Fibroblast of mammary gland (primary cell): ENCODE measurements at places on chromosomes 5 and 9.

DNA sequence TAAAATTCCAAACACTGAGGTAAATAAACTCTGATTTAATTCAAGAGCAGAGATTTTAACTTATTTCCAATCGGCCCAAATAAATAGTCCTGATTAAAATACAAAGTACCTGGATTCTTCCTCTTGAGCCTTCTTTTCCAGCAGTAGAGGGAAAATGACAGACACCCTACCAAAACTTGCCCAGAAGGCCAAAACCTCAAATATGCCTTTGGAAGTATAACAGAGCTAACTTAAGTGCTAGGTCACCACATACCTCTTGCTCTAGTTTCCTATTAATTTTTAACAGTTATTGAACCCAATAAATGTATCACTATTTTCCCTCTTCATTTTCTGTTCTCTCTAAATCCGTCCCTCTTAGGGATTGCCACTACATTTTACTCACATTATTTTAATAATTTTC is 1.4 kb downstream of the BAAT start:
- no peak for DNase-seq

DNA sequence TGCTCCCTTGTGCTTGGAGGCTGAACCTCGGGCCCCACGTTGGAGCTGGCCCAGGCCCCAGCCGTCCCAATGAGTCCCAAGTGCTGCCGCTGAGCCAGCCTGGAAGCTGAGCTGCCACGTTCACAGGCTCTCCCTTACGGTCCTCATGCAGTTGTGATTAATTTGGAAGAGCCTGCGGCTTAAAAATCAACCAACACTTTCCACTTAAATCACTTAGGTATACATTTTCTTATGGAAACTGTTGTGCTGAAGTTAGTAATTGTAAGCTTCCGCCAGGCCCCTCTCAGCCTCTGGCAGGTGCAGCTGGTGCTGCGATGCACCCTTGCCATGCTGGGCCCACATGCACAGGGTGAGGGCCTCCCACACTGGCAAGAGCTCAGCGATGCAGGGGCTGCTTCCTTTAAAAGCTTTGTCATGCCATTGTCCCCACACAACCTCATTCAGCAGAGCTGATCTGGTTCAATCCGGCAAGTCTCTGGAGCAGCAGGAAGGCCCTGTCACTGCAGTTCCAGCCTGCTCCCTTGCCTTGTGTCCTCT is 61.0 kb downstream of the IPPK start:
- DNase-seq, result peak; percentile 33

GRCh38 chr5:7653046-7653445 is 197.9 kb downstream of the CFAP90 start:
- no peak for DNase-seq

- DNase-seq, result no peak
These were observed 20.5 kb upstream of the SHB start for GRCh38 chr9:38089387-38090165.

DNA sequence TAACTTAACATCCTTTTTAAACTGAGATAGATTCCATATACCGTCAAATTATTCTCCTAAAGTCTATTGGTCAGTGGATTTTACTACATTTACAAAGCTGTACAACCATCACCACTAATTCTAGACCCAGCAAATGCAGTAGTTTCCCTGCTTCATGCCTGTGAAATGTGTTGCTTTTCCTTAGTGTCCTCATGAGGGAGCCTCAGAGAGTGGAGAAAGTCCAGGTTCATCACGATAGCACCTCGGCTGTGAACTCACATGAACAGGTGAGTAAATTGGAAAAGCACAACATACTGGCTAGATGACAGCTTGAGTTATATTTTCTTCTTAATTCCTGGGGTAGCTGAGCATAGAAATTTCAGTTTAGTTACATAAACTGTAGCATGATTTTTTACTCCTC is 653.7 kb downstream of the MTRR start:
- no peak for DNase-seq

DNA sequence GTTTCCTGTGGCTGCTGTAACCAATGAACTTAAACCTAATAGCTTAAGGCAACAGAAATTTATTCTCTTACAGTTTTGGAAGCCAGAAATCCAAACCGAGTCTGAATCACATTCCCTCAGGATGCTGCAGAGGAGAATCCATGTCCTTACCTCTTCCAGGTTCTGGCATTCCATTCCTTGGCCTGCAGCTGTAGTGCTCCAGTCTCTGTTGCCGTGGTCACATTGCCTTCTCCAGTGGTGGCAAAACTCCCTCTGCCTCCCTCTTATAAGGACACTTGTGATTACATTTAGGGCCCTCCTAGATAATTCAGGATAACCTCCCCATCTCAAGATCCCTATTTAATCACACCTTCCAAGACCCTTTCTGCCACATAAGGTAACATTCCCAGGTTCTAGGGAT is 88.7 kb upstream of the SHB start:
- DNase-seq, result no peak

- no peak for DNase-seq
These were observed 1.7 kb downstream of the SRD5A1 start for GRCh38 chr5:6634788-6635430.

DNA sequence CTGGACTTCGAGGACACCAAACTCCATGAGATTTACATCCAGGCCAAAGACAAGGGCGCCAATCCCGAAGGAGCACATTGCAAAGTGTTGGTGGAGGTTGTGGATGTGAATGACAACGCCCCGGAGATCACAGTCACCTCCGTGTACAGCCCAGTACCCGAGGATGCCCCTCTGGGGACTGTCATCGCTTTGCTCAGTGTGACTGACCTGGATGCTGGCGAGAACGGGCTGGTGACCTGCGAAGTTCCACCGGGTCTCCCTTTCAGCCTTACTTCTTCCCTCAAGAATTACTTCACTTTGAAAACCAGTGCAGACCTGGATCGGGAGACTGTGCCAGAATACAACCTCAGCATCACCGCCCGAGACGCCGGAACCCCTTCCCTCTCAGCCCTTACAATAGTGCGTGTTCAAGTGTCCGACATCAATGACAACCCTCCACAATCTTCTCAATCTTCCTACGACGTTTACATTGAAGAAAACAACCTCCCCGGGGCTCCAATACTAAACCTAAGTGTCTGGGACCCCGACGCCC is 1.3 kb downstream of the PCDHGC3 start:
- DNase-seq, result no peak

DNA sequence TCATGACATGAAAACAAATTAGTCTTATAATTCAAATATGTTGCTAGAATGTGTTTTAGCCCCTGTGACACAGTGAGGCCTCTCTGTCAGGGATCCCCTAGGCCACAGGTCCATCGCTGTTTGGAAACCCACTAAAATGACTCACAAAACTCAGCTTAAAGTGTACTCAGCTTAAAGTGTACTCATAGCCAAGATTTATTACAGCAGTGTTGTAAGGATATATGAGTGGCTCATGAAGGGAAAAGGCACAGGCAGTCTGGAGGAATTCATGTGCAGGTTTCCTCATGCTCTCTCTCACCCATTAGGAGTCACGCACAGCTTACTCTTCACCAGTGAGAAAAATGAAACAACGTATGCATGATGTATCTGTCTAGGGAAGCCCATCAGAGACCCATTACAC is 24.4 kb upstream of the TGFBI start:
- DNase-seq, result peak; percentile 96

GRCh38 chr5:15992918-15993317 is 186.7 kb downstream of the MARCHF11 start:
- DNase-seq, result peak; percentile 74

- peak; percentile 60 for DNase-seq
These were observed 30.0 kb upstream of the PSD2 start for GRCh38 chr5:139765409-139766217.

DNA sequence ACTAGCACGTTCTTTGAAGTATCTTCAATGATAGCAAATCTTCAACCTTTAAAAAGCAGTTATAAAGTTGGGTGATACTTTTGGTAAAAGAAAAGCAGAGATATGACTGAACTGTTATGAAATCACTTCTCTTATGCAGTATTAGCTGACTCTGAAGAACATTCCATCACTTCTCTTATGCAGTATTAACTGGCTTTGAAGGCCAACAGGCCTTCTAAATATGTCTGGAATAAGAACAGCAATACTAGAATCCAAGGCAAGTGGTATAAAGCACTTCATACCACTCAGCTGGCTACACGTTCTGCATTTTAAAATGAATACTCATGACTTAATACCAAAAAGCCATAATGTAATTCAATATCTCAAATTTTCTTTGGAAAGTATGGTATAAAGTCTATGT is 17.3 kb downstream of the SKIC3 start:
- DNase-seq, result no peak

DNA sequence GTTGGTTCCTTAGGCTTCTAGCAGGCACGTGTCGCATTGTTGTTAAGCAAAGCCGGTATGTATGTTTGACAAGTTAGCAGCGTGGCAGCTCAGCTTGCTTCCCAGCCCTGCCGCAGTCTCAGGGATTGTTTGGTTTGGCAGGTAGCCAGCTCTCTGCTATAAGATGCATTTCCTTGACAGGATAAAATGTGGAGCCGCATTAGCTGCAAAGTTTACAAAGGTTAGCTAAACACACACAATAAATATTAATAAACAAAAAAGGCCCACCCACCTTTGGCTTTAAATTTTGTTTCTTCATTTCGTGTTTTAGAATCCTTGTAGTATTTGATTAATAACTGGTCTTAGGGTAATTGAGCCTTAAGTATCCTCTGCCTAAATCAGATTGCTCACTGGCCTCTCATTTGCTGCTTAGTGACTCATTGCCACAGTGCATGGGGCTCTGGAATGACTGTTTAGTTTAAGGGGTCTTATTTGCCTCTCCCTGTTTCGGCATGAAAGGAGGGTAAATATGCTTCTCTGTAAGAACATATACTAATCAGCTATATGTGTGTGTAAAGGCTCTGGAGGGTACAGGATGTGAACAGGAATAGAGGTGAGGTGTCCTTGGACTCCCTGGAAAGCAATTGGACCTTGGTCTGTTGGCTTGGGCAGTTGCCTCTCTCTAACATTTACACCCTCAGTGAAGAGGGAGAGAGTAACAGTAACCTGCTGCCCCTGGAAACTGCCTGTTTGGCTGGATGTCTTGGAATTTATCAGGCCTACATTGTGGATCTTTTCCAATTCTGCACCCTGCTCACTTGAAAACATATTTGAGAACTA is 122.0 kb downstream of the GDNF start:
- DNase-seq, result peak; percentile 85

- DNase-seq, result no peak
These were observed 939.3 kb downstream of the CDH18 start for GRCh38 chr5:19048726-19049125.

GRCh38 chr9:109919736-109920408 is 139.9 kb downstream of the PALM2AKAP2 start:
- no peak for DNase-seq

DNA sequence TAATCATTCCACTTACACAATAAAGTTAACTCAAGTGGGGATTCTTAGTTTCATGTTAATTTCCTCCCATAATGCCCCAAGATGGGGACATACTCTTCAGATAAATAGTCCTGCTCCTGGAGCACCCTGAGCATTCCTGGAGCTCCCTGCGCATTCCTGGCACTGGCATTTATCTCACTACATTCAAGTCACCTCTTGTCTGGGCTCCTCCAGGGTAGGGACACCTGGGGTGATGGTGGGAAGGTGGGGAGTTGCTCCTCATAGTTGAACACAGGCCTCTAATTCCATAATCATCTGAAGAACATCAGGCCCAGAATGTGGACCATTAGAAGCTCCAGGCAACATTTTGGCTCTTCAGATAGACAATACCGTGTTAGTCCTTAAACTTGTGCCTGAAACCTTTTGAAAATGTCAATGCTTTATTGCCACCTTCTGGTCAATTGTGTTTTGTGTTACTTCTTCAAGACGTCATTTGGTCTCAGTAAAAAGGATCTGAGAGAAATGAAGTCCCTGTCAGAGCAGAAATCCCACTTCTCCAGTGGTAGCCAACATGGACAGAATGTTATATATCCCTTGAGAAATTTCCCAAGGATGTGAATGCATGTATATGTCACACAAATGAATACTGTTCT is 14.2 kb upstream of the AGGF1 start:
- peak; percentile 73 for DNase-seq

GRCh38 chr9:27491154-27491553 is 32.9 kb upstream of the IFNK start:
- peak; percentile 25 for DNase-seq

DNA sequence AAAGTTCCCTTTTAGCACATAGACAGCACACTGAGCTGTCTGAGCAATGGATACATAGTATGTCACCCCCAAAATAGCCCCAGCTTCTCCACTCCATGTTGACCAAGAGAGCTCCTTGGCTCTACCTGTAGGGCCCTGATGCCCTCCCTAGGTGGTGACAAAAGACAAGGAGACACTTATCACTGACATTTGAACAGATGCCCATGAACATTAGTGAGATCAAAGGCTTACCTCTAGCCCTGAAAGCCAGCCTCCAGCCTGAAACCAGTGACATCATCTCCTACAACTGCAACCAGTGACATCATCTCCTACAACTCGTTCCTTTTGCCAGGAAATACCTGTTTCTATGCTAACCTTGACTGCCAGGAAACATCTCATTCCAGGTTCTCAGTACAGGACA is 122.7 kb downstream of the FSTL4 start:
- no peak for DNase-seq

DNA sequence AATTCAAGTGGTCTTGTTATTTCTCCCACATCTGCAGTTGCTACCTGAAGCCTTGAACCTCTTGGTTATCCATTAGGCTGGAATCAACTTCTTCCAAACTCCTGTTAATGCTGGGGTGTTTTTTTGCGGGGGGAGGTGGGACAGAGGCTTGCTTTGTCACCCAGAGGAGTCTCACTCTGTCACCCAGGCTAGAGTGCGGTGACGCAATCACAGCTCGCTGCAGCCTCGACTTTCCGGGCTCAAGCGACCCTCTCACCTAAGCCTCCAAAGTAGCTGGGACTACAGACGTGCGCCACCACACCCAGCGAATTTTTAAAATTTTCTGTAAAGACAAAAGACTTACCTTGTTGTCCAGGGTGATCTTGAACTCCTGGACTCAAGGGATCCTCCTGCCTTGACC is 4.4 kb downstream of the SCGB3A1 start:
- DNase-seq, result no peak

GRCh38 chr5:115409094-115409493 is 112.6 kb upstream of the CCDC112 start:
- DNase-seq, result no peak

GRCh38 chr5:6840136-6840793 is 127.0 kb downstream of the TENT4A start:
- DNase-seq, result no peak
